Effector CD8-positive, alpha-beta T cell (primary cell): ENCODE measurements at places on chromosomes 13 and 19.

GRCh38 chr13:108104736-108105135, 110.6 kb downstream of the LIG4 start:
- no peak for DNase-seq

DNA sequence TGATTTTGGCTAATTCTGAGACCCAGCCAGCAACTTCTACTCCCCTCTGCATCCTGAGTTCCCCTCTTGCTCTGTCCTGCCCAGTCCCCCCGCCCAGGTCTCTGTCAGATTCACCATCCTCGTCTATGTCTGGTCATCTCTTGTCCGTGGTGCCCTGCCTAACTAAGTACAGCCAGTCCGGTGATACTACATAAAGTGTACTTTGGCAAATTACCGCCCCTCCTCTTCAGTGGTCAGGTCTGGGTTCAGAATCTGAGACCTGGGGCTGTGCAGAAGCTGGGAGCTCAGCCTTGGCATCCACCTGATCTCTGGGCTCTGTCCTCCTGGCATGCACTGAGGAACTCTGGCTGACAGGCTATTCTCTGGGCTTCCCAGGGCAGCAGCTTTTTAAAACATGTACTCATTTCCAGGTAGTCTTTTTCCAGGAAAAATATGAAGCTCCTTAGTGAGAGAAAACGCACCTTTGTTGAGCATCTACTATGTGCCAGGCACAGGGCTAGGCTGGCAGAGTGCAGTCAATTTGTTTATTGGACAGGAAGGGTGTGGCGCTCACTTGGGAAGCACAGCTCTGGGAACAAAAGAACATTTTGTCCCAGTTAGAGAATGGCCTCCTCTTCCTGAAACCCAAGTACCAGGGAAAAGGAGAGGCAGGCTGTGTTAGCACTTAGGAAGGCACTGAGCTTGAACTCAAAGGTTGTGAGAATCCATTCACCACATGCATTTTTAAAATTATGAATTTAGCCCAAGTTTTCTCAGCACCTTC, 88.9 kb downstream of the TSHZ3 start:
- DNase-seq: no peak

DNA sequence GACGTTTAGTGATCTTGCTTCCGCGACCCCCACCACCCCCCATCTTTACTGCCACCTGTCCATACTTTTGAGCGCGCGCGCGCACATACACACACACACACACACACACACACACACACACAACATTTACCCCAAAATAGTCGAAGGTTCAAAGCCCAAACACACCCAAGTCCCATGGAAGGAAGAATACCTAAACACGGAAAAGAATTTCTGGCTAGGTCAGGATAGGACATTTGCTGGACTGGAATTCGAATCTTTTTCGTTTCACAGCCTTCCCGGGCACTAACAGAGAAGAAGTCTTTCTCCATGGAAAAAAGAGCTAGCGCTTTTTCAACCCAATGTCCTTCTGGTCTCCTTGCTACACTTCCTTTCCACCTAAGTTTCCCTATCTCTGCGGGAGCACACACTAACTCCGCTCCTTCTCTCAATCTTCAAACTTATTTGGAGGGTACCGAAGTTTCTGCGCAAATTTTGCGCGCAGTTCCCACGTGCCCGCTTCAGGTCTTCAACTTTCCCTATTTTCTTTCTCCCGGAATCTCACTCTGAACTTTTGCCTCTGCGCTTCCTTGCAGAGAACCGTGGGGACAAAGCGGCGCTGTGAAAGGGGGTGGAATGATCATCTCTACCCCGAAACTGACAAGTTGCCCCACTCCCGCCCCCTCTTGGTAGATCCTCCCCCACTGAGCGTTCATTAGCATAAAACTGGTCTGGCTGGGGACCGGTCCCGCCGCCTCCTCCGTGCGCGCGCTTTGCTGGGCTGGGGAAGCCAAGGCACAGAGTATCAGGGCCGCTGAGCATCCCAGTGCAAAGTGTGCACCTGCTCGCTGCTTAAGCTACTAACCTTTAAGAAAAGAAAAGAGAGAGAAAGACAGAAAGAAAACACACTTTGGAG, 2.7 kb downstream of the DACH1 start:
- DNase-seq: no peak

DNA sequence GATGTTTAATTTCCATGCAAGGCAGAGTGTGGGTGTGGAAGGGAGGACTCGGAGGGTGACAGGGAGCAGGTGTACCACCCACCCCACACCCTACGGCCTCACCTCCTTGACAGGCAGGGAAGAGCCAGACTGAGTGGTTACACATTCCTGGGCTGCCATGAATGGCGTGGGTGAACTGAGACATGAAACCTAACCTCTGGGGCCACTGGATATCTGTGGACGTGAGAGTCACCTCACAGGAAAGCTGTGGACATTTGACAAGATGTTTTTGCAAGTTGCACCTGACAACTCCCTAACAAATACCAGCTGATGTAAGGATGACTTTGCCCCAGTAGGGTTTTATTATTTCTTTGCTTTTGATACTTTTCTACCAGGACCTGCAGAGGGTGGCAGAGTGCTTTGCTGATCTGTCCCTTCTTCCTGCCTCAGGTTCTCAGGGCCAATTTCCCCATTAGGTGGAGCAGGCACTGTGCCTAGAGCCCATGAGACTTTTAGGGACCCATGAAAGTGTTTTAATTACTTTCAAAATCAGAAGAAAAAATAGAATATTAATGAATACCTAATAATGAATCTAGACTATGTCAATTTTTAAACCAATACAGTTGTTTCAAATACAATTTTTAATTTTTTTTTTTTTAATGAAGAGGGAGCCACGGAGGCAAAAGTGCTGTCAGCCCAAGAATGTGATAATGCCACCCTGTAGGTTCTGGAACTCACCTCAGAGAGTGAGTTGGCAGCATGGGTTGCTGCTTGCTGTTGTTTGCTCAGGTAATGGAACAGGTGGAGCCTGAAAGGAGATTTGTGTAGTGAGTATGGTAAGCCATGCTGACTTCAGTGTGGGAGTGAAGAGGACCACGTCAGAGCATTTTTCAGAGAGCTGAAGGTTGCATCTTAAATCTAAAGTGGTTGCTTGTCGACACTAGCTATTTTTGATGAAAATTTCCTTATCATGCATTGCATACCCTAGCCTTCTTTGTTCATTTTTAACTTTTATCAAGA, 58.0 kb upstream of the CYSLTR2 start:
- DNase-seq: peak; percentile 18

GRCh38 chr13:77980592-77980991, 62.0 kb upstream of the EDNRB start:
- DNase-seq: no peak
